Activated effector memory CD4-positive, alpha-beta T cell treated with Interleukin-2 at 50 U/mL for 16 hours (primary cell): ENCODE measurements at places on chromosomes 16 and 17.

GRCh38 chr16:62277942-62278341, 241.7 kb upstream of the CDH8 start:
- DNase-seq, result no peak

- DNase-seq, result no peak
Measured at GRCh38 chr16:53946746-53947386, 242.9 kb downstream of the FTO start.

GRCh38 chr17:61594294-61594825, 3.3 kb upstream of the NACA2 start:
- DNase-seq, result no peak

DNA sequence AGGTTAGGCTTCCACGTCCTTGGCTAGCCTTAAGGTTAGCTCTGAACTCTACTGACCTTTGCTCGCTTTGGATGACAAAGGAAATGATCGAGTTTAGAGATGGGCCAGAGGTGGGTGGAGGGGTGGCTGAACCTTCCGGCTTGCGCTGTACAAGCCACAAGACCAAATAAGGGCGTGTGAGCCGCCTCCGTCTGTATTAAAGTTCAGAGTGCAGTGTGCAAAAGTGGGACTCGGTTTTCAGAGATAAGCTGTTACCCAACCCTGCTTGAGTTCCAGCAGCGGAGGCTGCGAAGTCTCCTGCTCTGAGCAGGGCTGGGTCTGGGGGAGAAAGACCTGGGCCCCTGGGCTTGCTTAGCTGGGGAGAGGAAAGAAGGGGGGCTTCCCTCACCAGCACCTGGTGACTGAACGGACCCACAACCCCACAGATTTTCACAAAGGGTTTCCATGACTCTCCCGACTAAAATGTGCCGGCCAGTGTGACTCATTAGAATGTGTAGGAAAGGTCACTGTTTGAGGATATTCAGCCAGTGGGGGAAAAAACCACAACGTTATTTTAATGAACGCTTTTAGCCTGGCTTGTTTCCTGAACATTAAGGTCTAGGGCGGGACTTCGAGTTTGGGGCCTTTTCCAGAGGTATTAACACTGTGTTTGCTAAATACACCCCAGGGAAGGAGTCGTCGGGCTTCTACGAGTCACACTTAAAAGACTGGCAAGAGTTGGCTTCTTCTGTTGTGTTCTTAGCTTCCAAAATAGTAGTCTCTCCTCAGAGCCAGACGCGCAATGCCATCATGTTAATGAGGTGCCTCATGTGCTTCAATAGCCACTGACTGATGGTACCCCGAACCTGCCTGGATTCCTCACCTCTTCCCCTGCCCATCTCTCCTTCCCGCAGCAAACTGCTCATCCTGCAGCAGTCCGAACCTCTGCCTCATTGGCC, 67.0 kb downstream of the CENPV start:
- DNase-seq, result peak; percentile 64

DNA sequence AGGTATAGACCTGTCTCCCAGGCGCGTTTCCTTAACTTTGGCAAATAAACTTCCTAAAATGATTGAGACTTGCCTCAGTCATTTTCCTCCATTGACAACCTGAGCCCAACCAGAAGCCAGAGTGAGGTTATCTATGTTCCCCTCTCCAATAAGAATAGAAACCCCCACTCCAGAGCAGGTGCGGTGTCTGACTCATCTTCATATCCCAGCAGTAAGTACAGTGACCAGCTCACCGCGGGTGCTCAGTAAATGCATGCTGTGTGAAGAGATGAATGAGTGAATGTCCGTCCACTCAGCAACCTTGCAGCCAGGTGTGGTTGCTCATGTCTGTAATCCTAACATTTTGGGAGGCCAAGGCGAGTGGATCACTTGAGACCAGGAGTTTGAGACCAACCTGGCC, 19.5 kb upstream of the CD300E start:
- no peak for DNase-seq

DNA sequence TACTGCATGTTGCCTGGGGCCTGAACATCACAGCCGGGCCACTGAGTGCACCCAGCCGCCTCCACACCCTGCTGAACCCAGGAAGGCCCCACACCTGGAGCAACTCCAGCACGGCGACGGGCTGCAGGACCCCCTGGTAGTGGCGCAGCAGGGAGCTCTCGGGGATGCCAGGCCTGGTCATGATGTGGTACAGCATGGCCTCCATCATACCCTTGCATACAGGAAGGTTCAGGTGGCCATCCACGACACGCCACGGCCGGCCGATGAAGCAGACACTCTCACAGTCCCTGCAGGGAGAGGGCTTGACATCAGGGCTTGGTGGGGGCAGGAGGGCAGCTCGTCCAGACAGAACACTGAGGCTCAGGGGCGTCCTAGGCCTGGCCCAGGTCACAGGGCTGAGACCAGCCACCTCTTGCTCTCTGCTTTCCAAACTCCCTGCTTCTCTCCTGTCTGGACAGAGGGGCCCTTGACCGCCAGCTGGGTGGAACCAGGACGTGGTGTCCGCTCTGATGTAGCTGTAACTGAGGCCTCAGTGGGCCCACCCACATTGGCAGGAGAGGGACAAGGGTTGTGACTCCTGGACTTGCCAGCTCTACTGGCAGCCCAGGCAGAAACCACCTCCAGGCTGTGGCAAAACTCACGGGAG, 60.3 kb downstream of the IL21R start:
- DNase-seq, result no peak

DNA sequence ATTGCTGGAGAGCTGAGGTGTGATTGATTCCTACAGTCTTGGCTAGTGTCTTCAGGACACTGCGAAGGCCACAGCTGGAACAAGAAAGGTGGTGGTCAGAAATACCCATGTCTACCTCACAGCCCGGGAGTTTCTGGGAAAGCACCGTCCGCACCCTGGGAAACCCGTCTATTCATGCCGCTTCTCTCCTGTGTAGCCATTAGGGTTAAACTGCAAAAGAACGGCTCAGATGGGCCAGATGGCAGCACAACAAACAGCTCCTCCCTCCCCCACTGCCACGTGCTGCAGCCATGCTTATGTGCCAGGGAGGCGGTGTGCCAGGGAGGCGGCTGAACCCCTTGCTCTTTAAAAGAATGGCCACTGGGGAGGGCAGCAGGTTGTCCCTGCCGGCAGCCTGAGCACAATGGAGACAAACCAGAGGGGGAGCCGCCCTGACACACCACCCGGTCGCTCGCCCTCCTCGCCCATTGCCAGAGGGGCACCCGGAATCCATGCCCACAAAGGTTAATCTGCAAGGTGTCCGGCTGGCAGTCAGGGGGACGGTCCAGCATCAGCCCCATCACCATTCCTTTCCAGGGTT, 65.2 kb downstream of the CYTH1 start:
- DNase-seq, result no peak

DNA sequence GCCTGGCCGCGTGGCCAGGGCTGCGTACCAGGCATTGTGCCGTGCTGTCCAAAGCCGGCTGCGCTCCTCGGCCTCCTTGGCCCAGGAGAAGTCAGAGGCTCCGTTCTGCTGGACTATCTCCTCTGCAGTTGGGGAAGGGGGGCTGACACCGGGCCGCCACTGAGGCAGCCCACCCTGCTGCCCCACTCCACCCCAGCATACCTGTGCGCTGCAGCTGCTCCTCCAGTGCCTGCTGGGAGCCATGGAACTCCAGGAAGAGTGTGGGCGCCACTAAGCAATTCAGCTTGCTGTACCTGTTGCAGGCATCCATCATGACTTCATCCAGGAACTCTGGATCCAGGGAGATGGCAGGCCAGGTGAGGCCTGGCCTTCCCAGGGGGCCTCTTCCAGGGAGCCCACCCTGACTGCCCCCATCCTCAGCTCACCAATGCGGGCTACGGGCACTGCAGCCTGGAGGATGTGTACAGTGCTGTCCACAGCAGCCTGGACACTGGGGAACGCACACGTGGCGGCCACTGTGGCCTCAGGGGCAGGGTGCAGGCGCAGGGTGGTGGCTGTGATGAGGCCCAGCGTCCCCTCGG, 2.9 kb downstream of the LDHD start:
- DNase-seq, result no peak

DNA sequence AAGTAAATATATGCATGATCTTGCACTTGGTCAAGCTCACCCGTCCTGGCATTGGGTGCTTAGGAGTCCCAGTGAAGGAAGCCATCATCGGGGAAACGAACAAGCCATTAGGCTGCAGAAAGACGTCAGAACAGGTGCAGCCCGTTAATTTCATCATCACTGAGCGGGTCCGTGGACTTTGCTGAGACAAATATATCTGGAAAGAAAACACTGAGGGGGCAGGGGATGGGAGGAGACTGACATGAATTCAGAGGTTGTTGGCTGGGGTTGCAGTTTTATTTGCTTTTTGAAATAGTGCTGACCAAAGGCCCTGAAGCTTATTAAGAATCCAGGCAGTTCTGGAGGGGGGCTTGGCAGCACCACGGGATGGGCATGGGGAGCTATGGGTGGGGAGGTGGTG, 207.2 kb downstream of the ENGASE start:
- no peak for DNase-seq

- DNase-seq, result no peak
Measured at GRCh38 chr16:974001-974601, 3.3 kb upstream of the LMF1 start.

DNA sequence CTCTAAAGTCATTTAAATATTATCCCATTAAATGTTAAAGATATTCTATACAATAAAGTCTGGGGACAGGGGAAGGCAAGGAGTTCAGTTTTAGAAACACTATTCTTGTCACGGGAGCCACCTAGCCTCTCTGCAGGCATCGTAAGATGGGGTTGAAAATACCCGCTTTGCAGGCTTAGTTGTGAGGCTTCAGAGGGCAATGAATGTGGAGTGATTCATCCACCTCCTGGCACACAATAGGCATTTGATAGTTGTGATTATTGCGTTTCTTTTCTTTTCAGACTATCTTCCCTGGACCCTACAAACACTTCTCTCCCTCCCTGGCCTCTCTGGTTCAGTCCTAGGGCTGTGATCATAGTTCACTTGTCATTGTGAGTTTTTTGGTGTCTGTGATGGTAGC, 19.6 kb downstream of the GLP2R start:
- DNase-seq, result no peak

GRCh38 chr17:36937959-36938565, 787 bp downstream of the LHX1 start:
- no peak for DNase-seq

DNA sequence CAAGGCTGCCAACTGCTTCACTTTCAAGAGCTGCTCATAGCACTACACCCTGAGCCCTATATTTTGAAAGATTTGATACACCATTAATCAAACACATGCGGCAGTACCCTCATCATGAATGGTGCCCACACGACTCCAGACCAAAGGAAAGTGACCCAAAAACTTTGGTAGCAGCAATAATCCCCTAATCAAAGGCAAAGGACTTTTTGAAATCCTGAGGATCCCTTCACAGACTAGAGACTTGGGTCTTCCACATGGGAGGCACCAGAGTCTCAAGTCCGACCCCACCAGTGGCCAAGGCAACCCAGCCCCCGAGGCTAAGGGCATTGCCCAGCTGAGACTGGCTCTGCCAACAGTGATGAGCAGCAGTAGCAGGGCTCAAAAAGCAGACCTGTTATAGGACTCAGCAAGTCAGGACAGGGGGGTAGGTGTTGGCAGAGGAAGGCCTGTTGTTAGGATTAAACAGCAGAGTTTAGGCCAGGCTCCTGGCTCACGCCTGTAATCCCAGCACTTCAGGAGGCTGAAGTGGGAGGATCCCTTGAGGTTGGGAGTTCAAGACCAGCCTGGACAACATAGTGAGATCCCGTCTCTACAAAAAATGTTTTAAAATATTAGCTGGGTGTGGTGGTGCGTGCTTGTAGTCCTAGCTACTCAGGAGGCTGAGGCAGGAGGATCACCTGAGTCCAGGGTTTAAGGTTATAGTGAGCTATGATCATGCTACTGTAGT, 3.2 kb downstream of the TRIM25 start:
- no peak for DNase-seq

GRCh38 chr16:89297156-89297874, 79.8 kb downstream of the ZNF778 start:
- DNase-seq, result no peak

DNA sequence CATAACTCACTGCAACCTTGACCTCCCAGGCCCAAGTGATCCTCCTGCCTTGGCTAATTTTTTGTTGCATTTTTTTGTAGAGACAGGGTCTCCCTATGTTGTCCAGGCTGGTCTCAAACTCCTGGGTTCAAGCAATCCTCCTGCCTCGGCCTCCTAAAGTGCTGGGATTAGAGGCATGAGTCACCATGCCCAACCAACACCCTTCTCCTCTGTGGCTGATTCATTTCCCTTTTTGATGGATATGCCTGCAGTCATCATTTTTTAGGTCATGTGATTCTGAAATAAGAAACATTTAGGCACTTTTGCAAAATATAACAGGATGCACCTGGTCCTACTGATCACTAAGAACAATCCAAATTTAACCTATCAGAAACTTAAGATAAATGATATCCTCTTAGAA, 44.0 kb upstream of the YPEL2 start:
- DNase-seq, result no peak

GRCh38 chr16:15915555-15916081, 27.2 kb upstream of the CEP20 start:
- DNase-seq, result no peak

GRCh38 chr16:12721841-12722421, 81.8 kb downstream of the CPPED1 start:
- no peak for DNase-seq

GRCh38 chr16:79728048-79728922, 127.7 kb upstream of the MAF start:
- no peak for DNase-seq

- no peak for DNase-seq
Measured at GRCh38 chr17:46876353-46876887, 25.0 kb downstream of the WNT9B start.

- no peak for DNase-seq
Measured at GRCh38 chr17:72494566-72494965, 373.7 kb downstream of the SOX9 start.

DNA sequence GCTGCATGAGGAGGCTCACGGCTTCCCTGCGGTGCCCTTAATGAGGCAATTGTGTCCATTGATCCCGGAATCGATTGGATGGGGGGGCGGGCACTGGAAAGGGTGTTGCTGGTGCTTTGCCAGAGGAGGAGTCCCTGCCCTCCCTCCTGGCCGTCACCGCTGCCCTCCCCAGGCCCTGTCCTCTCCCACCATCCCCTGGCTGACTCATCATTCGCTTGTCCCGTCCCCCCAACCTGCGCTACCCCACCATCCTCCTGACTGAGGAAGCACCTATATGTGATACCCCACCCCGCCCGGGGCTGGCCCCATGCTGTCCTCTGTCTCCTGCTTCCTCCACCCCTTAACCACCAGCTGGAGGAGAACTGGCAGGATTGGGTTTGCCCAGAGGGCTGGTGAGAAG, 20.8 kb downstream of the CACNA1G start:
- DNase-seq, result no peak

GRCh38 chr17:16933317-16934132, 38.4 kb downstream of the TNFRSF13B start:
- no peak for DNase-seq

DNA sequence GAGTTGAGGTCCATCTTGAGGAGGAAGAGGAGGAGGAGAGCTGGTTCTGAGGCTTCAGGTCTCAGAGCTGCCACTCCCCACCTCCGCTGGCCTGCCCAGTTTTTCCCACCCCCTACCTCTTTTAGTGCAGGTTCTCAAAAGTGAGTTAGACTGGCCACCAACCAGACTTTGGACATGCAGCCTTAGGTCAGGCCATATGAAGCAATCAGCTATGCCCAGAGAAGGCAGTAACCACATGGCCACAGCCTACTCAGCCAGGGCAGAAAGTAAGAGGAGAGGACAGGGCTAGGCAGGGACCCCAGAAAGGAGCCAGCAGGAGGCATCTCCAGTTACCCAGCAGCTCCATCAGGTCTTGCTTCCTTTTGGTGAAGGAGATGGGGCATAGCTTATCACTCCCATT, 9.0 kb downstream of the MYO15A start:
- no peak for DNase-seq

- no peak for DNase-seq
Measured at GRCh38 chr16:15948532-15949209, 745 bp upstream of the ABCC1 start.
